ENCODE measurements at places on chromosomes 3 and 15.

GRCh38 chr3:9623148-9623547 lies 26.2 kb upstream of the MTMR14 start:
- DNase-seq = no peak

DNA sequence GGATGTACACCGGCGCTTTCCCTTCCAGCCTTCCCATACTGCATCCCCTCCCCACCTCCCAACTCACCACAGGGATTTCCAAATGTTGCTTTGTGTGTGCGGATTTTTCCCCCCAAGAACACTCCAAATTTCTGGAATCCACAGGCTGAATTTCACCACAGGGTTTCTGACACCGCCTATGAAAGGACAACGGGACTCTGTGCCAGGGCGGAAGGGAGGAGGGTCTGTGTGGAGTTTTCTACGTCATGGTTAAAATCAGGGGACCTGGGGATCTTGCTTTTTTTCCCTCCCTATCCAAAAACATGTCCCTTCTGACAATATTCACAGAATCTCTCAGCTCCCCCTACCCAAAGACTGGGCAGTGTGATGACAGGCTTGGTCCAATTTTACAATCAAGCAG lies 14.6 kb downstream of the CYP19A1 start:
- no peak for DNase-seq

- DNase-seq = peak; percentile 10
Observed at GRCh38 chr3:10707400-10708215, 108.4 kb upstream of the SLC6A11 start.

DNA sequence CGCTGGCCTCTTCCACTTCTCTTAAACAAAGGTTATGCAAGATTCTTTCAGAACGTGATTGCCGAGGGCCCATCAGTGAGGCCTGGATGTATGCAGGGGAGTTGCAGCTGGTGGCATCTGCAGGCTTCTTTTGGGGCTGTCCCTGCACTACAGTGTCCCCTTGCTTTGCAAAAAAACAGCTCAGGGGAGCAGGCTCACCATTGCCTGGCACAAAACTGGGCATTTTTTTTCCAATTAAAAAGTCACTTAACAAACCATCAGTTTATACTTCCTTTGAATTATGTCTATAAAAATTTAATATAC lies 148.6 kb downstream of the ATP10A start:
- no peak for DNase-seq

- peak; percentile 96 for DNase-seq
Observed at GRCh38 chr3:194306109-194306686, 44.9 kb downstream of the CPN2 start.

DNA sequence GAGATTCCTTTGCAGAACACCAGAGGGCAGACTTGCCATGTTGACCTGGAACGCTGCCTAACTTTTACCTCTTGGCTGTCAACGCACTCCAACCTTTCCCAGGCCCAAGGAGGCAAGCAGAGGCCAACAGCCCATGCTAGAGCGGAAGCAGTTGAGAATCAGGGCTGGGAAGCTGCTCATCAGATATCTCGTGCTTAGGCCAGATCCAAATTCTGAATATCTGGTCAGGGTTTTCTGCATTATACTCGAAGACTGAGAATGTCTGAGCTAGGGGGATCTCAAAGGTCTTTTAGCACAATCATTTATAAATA lies 2.5 kb downstream of the XIRP1 start:
- no peak for DNase-seq

DNA sequence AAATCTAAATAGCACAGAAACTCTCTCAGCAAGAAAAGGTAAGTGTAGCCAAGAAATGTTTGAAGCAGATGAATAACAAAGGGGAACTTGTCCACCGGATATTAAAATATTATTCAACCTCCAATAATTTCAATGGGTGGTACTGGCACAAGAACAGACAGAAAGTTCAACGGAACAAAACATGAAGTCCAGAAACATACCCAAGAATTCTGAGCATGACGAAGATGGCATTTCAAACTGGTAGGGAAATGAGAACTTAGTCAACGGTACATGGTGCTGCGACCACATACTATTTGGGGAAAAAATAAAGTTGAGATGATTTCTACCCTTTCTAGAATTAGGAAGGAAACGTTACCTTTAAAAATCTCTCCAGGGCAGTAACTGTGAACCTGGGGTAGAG lies 5.5 kb downstream of the CHSY1 start:
- DNase-seq = no peak

GRCh38 chr3:184332370-184333090 lies 4.9 kb upstream of the FAM131A start:
- no peak for DNase-seq

- peak; percentile 14 for DNase-seq
Observed at GRCh38 chr3:12287727-12288181, 1.1 kb upstream of the PPARG start.

GRCh38 chr15:88448991-88449461 lies 18.2 kb downstream of the MRPL46 start:
- DNase-seq = no peak

- DNase-seq = no peak
Observed at GRCh38 chr3:156997351-156997750, 162.6 kb downstream of the CCNL1 start.

DNA sequence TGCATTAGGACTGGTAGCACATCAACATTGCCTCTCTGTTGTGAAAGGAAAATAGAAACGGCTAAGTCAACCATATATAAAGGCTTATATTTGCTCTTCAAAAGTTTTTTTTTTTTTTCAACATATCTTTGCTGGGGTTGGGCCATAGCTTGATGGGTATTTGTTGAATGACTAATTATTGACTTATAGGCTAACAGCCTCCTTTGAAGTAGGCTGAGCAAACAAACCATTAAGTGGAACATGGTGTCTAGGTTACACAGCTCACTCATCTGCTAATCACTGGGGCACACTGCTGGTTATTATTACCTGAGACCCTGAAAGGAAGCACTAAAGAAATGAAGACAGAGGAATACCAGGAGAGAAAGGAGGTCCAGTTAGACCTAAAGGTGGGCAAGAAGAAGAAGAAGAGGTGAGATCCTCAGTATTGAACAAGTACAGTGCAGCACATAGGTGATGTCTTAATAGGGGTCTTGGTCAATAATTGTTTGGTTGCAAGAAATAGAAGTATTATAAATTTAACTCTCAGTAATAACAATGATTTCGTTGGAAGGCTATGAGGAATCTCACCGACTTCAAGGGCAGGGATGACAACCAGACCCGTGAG lies 139.4 kb downstream of the RPLP1 start:
- no peak for DNase-seq

DNA sequence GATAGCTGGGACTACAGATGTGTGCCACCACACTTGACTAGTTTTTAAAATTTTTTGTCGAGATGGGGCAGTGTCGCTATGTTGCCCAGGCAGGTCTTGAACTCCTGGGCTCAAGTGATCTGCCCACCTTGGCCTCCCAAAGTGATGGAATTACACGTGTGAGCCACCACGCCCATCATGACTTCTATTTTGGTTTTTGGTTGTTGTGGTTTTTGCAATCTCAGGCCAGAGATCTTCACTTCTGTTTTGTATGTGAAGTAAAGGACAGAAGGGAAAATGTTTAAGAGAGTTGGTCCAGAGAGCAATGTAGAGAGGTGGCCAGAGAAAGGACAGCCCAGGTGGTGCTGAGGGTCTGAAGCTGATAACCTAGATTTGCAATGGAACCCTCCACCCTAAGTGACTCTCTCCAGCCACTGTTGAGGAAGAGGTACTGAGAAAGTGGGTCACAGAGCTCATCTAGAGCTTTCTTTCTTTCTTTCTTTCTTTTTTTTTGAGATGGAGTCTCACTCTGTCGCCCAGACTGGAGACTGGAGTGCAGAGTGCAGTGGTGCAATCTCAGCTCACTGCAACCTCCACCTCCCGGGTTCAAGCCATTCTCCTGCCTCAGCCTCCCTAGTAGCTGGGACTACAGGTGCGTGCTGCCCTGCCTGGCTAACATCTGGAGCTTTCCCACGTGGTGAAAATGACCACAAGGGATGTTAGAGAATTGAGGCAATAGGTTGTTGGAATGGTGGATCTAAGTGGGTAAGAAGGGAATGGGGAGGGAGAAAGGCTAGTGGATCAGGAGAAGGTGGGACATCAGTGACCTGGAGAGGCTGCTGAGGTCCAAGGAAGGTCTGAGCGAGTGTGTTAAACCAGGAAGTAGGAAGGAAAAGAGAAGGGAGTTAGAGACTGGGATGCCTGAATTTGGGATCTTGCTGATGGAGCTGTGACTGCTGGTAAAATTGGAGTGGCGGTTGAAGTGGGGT lies 22.4 kb upstream of the SEMA4B start:
- no peak for DNase-seq

GRCh38 chr3:133283958-133284807 lies 115.7 kb upstream of the BFSP2 start:
- no peak for DNase-seq

DNA sequence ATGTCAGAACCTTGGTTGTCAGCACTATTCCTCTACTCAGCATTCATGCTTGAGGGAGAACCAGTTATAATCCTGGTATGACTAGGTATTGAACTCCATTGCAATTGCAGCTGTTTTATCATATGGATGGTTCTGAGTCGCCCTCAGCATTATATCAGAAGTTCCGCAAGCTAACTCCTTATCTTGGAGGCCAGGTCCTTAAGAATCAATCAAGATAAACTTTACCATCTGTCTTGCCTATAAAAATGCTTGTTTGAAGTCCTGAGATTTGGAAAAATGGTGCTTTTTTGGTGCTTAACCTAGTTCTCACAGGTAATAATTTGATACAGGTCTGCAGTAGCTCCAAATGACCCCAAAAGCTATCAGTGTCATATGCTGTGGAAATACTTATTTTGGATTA lies 16.3 kb upstream of the PLSCR1 start:
- no peak for DNase-seq

DNA sequence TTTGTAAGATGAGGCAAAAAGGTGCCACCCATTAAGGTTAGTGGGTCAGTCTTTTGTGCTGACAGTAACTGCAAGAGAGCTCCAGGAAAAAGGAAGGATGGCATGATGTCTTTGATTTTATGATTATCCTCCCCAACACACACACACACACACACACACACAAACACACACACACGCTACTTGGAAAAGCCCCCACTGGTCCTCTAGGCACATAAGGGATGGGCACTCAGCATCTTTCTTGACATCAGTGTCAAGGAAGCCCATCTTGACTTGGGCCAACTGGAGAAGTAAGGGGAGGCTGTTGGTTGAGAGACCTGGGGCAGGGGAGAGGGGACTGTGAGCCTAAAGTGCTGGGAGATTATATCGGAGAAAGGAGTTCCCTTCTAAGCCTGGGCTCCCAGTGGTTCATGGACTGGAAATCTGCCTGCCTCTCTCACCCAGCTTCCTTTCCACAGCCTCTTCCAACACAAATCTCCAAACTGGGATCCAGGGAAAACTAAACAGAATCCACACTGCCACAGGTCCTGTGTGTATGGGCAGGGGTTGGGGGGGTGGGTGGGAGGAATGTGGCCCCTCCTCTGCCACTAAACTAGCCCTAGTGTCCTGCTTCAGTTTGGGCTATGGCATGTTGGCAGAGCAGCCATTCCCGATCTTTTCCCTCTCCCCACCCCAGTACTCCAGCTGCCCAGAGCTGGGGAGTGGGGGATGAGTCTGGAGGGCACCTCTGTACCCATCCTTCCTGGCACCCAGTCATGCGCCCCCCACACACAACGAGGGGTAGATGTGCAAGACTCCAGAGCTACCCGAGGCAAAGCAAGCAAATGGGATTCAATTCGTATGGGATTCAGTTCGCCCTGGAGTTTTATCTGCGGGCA lies 1.6 kb downstream of the AMOTL2 start:
- no peak for DNase-seq

Measured in hematopoietic multipotent progenitor cell (in vitro differentiated cells).